ENCODE measurements at places on chromosomes 3 and 15. TPM values are rescaled to one million over a fixed set of nuclear protein-coding genes. Genes with fewer than 3 reads are reported as not detected.
A peak's percentile ranks its signal among the peaks of the same experiment; 100 is the strongest.

GRCh38 chr3:30604558-30604957 is 1.8 kb upstream of the TGFBR2 start:
- DNase-seq: no peak

- DNase-seq: no peak
Measured at GRCh38 chr3:181250714-181251113, 261.2 kb upstream of the DNAJC19 start.

DNA sequence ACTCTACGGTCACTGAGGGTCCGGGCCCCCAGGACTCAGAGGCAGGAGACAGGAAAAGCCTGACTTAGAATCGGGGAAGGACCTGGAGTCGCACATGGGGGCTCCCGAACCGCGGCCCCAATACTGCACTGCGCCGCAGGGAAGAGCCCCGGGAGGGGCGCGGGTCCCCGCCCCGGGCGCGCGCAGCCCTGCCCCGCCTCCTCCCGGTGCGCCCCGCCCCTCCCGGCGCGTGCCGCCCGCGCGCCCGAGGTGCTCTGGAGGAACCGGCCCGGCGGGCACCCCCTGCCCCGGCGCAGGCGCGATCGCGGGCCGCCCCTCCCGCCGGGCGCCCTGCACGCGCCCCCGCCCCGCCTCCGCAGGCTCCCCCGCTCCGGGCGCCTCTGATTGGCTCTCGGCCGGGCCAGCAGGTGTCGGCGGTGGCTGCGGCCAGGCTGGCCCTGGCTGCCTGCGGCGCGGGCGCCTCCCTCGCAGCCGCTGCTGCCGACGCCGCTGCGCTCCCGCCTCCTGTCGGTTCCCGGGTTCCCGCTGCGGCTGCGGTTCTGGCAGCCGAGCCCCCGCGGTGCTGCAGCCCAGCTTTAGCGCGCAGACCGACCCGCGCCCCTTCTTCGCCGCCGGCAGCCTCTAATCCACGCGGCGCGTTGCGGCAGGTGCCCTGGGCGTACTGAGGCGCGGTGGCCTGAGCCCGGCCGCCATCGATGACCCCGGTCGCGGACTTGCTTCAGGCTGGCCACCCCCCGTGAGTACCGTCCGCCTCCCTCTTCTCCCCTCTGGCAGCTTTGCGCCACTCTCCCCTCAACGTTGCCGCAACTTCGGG is at the start of gene MYRIP:
Gene MYRIP, plus strand, starts transcription at position 429 of the 814 bp plus-strand sequence. CDS start 91,208 bp downstream, outside the sequence.
- peak; percentile 60 for DNase-seq

GRCh38 chr3:43290956-43291355 is 4.6 kb downstream of the SNRK start:
- no peak for DNase-seq

- peak; percentile 23 for DNase-seq
Measured at GRCh38 chr3:71240034-71240433, 343.5 kb downstream of the FOXP1 start.

DNA sequence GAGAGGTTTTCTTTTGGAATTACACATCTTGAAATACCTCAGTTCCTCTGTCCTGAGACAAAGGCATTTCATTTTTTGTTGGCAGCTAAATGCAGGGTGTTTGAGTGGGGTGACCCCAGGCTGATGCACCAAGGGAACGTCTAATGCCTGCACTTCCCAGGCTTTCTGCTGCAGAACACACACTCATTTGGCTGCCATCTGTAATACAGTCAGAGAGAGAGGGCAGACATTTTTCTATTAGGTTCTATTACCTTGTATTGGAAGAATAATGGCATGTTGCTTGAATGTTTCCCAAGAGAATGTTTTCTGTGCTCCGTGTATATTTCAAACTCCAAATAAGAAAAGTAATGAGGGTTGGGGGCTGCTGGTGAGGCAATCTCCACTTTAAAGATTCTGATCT is 87.1 kb downstream of the PTPRG start:
- DNase-seq: no peak

GRCh38 chr15:69612112-69612511 is 159.5 kb downstream of the RPLP1 start:
- peak; percentile 32 for DNase-seq

DNA sequence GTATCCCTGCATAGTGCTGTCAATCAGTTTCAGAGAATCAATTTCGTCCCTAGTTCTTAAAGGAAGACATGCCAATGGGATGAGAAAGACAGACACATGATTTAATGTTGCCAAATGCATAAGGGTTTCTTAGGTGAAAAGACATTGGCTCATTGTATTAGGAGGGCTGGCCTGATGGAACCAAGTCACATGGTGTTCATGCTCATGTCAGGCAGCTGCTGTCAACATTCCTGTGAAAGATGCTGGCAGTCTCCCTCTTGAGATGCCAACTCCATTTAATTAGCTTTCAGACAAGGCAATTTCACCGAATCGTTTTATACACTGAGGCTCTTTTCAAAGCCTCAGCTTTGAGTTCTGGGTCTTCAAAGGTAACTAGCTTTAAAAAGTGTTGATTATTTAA is 16.1 kb upstream of the IL1RAP start:
- peak; percentile 48 for DNase-seq

GRCh38 chr3:23829242-23829934 is 23.6 kb downstream of the UBE2E1 start:
- no peak for DNase-seq

GRCh38 chr15:100941536-100941935 is 22.4 kb downstream of the LRRK1 start:
- no peak for DNase-seq

GRCh38 chr3:60017631-60018030 is 967.8 kb upstream of the CFAP20DC start:
- DNase-seq: no peak

GRCh38 chr3:177220136-177220974 is 23.1 kb upstream of the TBL1XR1 start:
- no peak for DNase-seq

GRCh38 chr3:14915636-14916222 is 31.7 kb upstream of the NR2C2 start:
- DNase-seq: no peak

DNA sequence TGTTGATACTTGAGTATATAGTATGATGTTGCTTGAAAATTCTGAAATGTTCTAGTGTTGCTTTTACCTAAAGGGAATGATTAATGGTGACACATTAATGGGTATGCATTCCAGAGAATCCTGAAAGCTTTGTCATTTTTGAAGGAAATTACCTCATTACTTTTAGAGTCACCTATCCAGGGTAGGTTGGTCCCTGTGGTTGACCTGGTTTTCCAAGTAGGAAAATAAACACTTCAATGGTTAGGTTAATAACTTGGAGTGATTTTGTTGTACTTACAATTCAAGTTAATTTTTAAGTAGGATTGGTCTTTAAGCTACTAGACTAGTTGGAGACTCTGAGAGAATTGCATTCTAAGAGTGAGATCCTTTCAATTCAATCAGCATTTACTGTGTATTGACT is 31.0 kb downstream of the MITF start:
- DNase-seq: no peak

DNA sequence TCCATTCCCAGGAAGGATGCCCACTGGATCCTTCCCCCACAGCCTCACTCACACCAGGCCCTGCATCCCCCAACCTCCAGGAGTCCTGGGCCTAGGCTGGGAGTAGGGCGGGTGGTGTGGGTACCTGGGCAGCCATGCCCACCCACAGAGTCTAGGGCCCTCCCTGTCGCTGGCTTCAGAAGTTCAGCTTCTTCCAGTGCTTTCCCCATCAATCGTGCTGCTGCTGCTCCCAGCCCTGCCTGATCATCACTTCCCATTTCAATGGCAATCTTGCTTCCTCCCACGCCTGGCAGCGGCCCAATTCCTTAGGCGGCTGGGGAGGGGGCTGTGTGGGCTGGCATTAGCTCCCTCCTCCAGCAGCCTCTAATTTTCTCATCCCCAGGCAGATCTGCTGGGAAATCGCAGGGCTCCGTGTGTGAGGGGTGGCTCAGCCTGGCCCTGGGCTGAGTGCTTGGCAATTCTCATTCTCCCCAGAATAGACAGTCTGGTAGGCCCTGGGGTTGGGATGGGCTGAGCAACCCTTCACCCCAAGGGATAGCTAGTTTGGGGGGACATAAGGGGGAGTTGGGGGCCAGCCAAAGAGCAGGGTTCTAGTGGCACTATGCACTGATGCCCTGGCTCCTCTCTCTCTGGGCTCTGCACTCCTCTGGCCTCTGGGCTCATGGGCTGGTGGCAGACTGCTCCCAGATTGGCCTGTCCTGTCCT is 66.4 kb downstream of the SCN5A start:
- no peak for DNase-seq

DNA sequence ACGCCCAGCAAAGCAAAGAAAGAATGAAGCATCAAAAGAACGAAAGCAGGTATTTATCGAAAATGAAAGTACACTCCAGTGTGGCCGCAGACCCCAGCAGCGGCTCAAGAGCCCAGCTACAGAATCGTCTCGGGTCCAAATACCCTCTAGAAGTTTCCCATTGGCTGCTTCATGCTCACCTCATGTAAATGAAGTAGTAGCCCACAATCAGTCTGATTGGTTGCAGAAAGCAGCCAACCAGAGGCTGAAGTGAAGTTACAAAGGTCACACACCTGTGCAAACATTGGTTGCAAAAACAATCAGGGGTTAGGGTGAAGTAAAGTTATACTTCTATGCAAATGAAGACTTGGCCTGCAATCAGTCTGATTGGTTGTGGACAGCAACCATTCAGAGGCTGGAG is 32.0 kb downstream of the SV2B start:
- DNase-seq: no peak

- DNase-seq: no peak
Measured at GRCh38 chr3:59654480-59655417, 604.9 kb upstream of the CFAP20DC start.

GRCh38 chr15:41961001-41961518 is 11.3 kb downstream of the EHD4 start:
- no peak for DNase-seq

DNA sequence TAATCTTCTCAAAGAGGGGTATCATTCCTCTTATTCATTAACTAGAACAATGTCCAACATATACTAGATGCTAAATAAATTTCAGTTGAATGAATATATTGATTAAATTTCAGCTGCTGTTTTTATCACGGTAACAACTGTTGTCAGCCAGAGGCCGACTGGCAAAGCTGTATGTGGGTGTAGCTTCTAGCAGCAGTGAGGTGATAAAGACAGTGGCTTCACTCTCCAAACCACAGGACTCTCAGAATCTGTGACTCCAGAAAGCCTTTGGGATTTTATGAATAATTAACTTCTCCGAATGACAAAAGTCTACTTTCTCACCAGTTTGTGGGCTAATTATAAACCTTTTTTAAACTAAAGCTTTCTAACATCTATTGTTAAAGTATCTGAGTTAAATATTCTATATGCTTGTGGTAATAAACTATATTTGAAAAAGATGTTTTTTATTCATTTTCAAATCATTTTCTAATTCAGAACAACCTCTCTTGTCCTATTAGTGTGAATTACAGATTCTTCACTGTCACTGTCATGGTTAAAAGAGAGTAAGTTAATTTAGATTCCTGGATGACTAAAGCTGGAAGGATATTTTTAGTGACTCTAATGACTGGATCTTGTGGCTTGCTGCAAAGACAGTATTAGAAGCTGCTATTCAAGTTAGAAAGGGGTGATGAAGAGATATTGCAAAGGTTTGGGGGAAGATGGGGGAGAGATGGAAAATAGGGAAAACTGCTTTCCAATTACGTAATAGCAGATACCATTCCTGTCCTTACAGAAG is 796.4 kb upstream of the ARPP21 start:
- DNase-seq: no peak

KBTBD8 gene
- 1.4 TPM for polyA plus RNA-seq

FSIP1 gene
- polyA plus RNA-seq: 0.19 TPM

PIGZ gene
- polyA plus RNA-seq: 7.3 TPM

ADAMTSL3 gene
- polyA plus RNA-seq: 1.9 TPM

SMCO1 gene
- polyA plus RNA-seq: 3.2 TPM

ADAMTS7 gene
- polyA plus RNA-seq: 3.5 TPM

ST8SIA2 gene
- polyA plus RNA-seq: 1.2 TPM

OR5H15 gene
- polyA plus RNA-seq: not detected

IL17RE gene
- 1.3 TPM for polyA plus RNA-seq

DCBLD2 gene
- 11.9 TPM for polyA plus RNA-seq

C3orf70 gene
- 1.2 TPM for polyA plus RNA-seq

TMEM40 gene
- polyA plus RNA-seq: 10.1 TPM
